IMR-90 (cell line): ENCODE measurements at places on chromosomes 1 and 21. TPM values are rescaled to one million over a fixed set of nuclear protein-coding genes. Genes with fewer than 3 reads are reported as not detected.

DNA sequence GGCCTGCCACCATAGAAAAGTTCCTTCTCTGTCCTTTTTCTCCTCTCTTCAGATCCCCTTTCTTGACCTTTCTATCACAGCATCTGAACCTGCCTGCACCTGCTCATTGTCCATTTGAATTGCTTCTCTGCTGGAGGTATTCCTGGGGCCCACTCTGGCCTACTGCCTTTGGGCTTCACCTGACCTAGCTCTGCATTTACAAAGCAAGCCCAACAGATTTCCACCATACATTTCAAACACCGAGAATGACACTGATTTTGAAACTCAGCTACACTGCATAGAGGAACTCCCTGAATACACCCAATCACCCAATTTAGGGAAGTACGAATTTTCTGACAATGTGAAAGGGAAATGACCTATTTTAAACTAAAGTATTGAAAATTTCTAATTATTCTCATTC, 284.5 kb upstream of the USP25 start:
- no peak for DNase-seq

GRCh38 chr1:92486251-92487077, at the start of gene GFI1:
Gene GFI1, minus strand, starts transcription at chr1:92486925. Its CDS starts 3,438 bp downstream, at chr1:92483487.
- no peak for DNase-seq

- DNase-seq, result peak; percentile 35
These were observed 4.7 kb downstream of the SELENBP1 start for GRCh38 chr1:151367658-151368392.

- no peak for DNase-seq
These were observed 41.7 kb upstream of the SLC19A1 start for GRCh38 chr21:45583831-45584509.

The FCMR gene
- not detected in 2 replicates for total RNA-seq

The PODN gene
- 0.54 and 0.56 TPM in 2 replicates for total RNA-seq
